ENCODE measurements at places on chromosomes 6 and 20.

GRCh38 chr6:56725254-56725653 lies 82.6 kb upstream of the DST start:
- DNase-seq: no peak

DNA sequence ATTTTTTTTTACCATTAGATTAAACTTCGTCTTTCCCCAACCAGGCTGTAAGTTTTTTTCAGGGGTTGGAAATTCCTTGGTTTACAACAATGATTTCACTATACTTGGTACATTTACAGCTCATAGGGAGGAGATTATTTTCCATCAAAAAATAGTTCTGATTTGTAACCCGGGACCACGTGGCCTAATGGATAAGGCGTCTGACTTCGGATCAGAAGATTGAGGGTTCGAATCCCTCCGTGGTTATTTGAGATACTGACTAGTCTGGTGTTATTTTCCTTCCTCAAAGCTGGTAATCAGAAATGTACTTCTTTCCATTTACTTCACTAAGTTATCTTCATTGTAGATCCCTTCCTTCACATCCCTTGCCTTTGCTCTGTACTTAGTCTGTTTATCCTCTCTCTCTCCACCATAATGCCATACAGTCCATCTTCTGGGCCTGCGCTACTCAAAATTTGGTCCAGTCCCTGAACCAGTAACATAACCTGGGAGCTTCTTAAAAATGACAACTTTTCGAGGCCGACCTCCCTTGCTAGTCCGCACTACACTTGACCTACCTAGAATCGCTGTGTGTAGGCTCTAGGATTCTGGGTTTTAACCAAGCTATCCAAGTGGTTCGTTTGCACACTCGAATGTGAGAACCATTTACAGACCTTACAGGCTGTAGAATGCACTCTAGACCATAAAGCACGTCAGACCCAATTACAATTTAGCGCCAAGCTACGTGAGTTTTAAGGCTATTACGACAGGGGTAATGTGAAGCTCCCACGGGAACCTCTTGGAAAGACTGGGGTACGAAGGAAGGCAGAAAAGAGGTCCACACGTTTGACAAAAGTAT lies 42.1 kb upstream of the BTN3A2 start:
- peak; percentile 48 for DNase-seq

DNA sequence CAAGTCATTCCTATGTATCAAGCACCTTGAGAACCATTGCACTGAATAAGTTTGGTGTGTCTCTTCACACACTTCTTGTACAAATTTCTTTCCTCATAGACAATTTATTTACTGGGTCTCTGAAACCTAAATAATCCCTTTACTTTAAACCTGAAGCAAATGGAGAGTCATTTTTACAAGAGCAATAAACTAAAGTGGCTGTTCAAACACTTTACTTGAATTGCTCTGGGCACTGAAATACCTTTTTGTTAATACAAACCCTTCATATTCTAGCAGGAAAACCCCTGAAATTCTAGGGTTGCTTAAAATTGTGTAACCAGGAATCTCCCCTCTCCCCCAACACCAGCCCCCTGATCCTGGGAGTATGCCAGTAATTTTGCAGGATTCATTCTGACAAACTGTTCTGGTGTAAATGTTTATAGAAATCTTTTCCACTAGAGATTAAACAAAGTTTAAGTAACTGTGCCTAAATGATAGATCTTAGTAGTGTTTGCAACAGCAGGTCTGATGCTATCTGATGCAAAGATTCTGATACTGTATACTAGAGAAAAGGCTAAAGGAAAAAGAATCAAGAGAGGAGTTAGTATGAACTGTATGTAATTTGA lies 13.4 kb downstream of the RSPO3 start:
- no peak for DNase-seq

DNA sequence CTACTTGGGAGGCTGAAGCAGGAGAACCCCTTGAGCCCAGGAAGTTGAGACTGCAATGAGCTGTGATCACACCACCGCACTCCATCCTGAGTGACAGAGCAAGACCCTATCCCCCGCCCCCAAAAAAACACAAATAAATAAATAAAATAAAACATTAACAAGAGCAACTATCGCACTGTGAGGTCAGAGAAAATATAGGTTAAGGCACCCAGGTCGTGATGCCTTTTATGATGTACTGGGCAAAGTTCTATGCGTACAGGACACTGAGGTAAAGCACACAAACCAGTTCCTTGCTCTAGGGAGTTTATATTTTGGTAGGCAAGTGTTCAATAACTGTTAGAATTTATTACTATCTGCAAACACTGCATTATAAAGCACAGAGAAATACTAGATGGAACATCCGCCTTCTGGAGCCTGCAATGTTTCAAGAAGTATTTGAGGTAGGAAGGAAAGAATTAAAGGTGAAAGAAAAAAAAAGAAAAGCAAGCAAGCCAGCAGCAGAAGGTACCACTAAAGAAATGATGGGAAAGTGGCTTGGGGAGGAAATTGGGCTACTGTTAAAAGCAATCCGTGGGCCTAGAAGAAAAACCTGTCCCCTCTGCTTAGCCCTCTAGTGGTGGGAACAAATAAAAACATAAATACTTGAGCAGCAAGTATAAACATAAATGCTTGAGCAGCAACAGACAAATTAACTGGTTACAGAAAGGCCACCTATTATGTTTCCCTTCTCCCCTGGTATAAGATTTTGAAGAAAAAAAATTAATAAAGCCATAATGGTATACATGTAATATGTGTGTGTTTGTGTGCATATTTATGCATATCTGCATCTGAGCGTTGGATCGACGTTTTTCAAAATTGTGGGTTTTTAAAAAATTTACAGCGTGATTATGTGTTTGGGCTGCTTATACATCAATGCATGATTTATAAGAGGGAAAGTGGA lies 128.0 kb downstream of the PHACTR1 start:
- no peak for DNase-seq

- DNase-seq: no peak
Measured at GRCh38 chr20:6767536-6768227, at the start of gene BMP2. BMP2 (plus strand) TSS chr20:6767686; CDS start chr20:6770127, 2,441 bp downstream.
